ENCODE measurements at places on chromosomes 11 and 22. TPM values are rescaled to one million over a fixed set of nuclear protein-coding genes. Genes with fewer than 3 reads are reported as not detected.

The OR51B4 gene
- not detected for total RNA-seq

The DEPDC5 gene
- 11.8 TPM for total RNA-seq

The ANO1 gene
- total RNA-seq = 18.4 TPM

The POU2AF1 gene
- 0.13 TPM for total RNA-seq

The MS4A12 gene
- not detected for total RNA-seq

The PGGHG gene
- total RNA-seq = 11.0 TPM

The APOBEC3G gene
- 2.2 TPM for total RNA-seq

The PRAME gene
- total RNA-seq = 0.27 TPM

The FADD gene
- total RNA-seq = 8.6 TPM

The IGLL5 gene
- not detected for total RNA-seq

The FIBIN gene
- total RNA-seq = 15.4 TPM

The DBX1 gene
- total RNA-seq = not detected

The CCDC116 gene
- 0.43 TPM for total RNA-seq

The HIKESHI gene
- 37.4 TPM for total RNA-seq

The SMIM35 gene
- not detected for total RNA-seq

The VWCE gene
- total RNA-seq = 0.59 TPM

DNA sequence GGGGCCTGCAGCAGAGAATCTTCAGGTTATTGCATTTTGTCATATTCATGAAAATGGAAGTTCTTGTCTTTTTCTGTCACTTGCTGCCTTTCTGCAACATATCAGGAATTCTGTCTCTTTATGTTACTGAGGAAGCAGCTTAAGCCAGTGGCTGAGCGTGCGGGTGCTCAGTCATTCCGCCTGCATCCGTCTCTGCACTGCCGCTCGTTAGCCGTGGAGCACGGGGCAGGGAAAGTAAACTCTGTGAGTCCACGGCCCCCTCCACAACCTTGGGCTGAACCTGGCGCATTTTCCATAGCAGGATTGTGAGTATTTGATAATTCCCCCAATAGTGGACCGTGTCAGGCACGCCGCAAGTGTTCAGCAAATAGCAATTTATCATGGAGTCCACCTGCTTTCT is 1007.7 kb downstream of the BRD1 start:
- DNase-seq = no peak

DNA sequence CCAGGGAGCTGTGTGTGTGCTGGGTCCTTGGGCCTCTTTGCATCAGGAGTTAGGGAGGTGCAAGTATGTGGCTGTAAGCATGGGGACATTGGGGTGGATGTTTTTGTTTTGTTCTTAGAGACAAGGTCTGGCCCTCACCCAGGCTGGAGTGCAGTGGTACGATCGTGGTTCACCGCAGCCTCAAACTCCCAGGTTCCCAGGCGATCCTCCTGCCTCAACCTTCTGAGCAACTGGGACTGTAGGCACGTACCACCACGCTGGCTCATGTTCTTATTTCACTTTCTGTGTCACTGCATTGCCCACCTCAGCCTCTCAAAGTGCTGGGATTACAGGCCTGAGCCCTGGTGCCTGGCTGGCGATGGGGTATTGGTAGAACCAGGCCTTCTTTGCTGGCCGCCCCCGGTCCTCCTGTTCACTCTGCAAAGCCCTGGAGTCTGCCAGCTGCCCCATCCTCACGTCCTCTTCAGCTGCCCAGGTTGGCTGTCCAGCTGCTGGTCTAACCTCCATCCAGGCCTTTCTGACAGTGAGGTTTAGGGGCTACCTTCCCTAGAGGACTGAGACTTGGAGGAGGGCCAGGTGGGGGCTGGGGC is 851 bp upstream of the GRAMD4 start:
- no peak for DNase-seq

- peak; percentile 80 for DNase-seq
Measured at GRCh38 chr11:2940147-2940920, 11.1 kb upstream of the PHLDA2 start.

GRCh38 chr11:74490941-74491340 is 2.6 kb downstream of the LIPT2 start:
- DNase-seq = no peak

DNA sequence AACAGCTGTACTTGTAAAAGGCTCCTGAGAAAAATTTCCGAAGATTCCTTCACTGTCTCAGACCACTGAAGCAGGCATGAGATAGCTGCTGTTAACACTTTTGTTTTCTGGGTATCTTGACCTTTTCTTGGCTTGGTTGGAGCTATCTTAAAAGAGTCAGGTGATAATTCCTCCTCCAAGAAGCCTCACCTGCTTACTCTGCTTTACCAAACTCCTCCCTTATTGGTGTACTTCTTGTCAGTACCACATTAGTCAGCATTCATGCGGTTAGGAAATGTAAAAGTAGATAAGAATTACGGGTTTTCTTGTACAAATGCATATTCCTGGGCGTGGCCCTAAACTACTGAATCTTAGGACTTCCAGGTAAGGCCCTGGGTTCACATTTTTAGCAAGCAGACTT is 489.8 kb upstream of the LARGE1 start:
- DNase-seq = no peak

DNA sequence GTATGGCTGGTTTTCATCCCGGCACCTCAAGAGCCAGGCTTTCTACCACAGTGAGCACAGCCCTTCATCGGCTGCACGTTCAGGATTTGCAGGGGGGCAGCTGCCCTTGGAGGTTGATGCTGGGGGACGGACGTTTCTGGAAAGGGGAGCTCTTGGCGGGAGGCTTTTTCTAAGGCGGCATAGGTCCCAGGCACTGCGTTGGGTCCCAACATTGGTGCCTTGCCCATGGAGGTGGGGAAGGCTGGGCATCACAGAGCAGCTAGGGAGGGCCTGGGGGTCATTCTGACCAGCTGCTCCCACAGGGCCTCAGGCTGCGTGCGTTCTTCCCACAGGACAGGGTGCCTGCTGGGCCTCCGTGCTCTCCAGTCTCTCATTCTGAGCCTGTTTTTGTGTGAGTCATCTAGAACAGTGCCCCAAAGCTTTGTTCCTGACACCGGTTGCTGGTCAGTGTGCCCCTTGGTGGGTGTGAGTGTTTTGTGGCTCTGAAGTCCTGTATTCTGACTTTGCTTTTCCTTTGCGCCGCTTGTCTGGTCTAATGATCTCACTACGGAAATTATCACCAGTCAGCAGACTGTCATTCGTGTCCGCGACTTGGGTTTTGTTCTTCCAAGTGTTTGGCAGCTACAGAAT is 275.9 kb downstream of the TBC1D22A start:
- DNase-seq = no peak

- peak; percentile 47 for DNase-seq
Measured at GRCh38 chr11:69368119-69368880, 74.3 kb downstream of the MYEOV start.

GRCh38 chr22:49966041-49966773 is 5.6 kb downstream of the PIM3 start:
- DNase-seq = peak; percentile 77

- no peak for DNase-seq
Measured at GRCh38 chr11:8814209-8814922, 96.6 kb upstream of the AKIP1 start.

GRCh38 chr22:22745225-22746060 is 101.0 kb downstream of the GGTLC2 start:
- no peak for DNase-seq

- DNase-seq = no peak
Measured at GRCh38 chr11:47551086-47551485, 1.8 kb downstream of the CELF1 start.

DNA sequence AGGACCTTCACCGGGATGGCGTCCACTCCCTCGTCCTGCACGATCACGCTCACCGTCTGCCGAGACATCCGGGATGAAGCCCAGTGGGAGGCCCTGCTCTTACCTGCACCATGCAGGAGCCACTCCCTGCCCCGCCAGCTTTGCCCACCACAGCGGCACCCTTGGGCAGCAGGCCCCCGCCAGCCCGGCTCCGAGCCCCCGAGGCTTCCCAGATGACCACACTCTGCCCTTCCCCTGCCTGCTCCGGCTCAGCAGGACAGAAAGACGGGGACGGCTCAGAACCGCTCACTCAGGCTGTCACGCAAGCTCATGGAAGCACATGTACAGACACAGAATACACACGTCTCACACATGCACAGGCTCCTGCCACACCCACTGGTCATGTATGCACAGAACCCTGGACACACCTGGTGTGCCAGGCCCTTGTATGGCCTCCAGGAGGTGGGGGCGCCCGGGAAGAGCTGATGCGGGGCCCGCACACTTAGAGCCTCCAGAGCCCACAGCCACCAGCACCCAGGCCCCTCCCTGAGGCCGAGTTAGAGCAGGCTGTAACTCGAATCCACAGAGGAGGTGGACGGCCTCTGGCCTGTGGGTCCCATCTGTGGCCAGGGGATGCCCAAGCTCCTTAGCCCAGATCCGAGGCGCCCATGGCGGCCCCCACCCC is 8.9 kb upstream of the MAPK11 start:
- DNase-seq = no peak

DNA sequence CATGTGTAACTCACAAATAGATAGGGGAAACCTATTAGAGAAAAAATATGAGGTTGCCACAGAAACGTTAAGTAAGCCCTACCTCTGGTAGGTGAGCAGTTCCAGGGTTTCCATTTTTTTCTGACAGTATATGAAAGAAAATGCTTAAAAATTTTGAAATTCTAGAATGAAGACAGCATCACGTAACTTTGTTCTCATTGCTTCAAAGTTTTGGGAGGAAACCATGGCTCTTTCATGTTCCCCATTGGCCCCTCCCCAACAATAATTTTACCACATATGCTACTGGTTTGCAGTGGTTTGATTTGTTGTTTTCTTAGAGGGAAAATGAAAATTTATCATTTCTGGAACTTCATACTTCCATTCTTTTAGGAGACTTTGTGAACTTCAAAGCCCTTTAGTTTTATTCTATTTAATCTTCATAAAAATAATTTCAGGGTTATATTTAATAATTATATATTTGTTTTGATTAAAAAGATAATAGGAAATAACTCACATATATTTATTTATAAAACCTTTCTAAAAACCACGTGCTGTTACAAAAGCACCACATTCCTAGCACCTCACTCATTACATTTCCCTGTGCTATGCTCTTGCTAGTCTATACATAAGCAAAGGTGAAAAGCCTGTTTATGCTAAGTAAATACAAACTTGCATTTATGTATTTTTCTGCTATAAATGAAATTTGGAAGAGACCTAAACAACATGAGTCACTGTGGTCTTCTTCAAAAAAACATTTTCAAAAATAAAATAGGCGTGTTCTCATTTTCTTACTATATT is 113.4 kb downstream of the CASP12 start:
- DNase-seq = no peak

DNA sequence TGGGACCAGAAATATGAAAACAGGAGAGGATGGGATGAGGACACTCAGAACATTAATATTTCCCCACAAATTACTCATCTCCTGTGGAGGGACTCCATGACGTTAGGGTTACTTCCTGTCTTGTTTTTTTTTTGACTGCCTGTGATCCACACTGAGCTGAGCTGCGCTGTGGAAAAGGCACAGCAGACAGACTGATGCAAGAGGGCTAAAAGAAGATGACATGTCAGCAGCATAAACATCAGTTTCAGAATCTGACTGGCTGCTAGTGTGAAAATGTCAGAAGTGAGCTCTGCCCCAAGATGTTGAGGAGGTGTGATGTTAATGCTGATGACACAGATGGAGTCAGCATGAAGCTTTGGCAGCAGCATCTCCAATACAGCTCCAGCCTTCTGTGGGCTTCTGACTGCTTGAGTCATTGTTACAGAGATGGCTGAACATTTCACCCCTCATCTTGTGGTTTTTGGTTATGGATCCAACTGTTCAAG is 286.8 kb downstream of the BLID start:
- no peak for DNase-seq

DNA sequence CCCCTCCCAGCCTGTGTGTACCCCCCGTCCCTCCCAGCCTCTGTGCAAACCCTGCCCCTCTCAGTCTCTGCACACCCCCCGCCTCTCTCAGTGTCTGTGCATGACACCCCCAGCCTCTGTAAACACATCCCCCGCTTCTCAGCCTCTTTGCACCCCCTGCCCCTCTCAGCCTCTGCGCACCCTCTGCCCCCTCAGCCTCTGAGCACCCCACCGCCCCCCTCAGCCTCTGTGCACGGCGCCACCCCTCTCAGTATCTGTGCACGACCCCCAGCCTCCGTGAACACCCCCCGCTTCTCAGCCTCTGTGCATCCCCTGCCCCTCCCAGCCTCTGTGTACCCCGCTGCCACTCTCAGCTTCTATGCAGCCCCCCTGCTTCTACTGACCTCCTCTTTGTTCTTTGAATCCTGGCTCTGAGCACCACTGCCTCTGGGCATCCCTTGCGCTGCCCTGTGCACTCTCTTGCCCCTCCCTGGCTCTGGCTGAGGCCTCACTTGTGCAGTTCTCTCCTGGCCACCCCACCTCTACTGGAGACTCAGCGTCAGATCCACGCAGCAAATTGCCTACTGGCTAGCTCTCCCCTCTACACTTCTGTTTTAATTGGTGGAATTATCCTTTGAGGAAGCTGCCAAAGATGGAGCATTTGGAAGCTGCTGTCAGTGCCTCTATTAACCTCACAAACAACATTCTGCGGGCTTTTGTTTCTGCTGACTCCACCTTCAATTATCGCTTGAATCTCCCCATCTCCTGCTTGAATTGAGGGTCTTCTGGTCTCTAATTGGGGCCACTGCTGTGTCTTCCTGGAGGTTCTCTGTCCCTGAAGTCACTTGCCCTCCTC is 838.6 kb downstream of the TBC1D22A start:
- peak; percentile 55 for DNase-seq

- DNase-seq = no peak
Measured at GRCh38 chr22:30217698-30218560, 28.6 kb downstream of the LIF start.

DNA sequence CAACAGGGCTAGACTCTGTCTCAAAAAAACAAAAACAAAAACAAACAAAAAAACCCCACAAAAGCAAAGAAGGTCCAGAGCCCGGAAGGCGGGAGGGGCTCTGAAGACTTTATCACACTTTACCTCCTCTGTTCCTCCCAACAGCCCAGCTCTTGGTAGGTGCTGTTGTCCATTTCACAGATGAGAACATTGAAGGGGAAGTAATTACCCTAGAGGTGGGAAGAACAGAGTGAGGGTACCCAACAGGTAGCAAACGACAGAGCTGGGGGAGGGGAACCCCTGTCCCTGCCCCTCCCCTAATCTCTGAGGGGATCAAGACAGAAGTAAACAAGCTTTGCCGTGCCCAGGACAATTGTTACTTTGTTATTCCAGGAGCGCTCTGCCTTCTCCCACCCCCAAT is 1.0 kb upstream of the BIK start:
- no peak for DNase-seq

DNA sequence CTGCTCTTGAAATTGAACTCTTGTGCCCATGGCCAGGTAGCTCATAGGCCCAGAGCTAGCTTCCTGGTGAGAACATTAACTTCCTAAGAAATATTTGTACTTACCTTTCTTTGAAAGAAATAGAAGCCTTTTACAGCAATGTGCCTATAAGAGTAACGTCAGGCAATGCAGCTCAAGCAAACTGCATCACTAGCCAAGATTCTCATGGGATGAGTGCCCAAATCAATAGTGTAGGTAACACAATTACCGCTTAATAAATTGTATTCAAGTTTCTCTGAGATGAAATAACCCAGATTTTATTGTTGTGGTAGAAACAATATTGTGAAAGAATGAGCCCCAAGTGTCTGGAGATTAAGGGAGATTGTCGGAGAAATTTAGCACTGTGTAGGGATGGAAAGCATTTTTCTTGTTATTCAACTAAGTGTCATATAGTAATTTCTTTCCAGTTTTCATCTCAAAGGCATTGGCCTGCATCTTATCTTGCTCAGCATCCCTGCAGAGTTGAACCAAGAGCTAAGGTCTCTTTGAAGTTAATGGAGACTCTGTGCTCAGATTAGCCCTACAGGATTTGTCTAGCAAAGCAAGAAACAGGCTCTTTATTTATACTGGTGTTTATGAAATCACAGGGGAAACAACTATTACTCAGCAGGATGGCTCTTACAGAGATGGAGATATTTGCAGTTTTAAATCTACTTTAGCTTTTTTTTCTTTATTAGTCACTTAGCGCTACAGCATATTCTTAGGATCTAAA is 321.0 kb upstream of the PDGFD start:
- no peak for DNase-seq

- DNase-seq = no peak
Measured at GRCh38 chr11:105763594-105763993, 153.7 kb downstream of the GRIA4 start.
